ENCODE measurements at places on chromosomes 11 and 22.

DNA sequence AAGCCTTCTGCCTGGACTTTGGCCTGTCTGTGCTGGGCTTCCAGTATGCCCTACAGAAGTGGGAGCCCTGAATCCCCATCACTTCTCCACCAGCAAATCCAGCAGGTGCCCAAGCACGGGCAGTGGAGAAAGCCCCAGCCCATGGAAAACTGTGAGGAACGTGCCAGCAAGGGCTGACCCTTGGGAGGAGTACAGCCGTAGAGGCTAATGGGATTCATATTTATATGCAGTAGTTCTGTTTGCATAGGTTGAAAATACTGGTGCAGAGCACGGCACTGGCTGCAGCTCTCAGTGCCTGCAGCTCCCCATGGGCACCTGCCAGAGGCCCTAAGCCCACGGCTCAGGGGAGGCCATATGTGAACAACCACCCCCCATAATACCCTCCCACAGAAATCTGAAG, 10.1 kb downstream of the NAGA start:
- DNase-seq: no peak

GRCh38 chr11:34215806-34216453, 110.5 kb downstream of the NAT10 start:
- no peak for DNase-seq

- DNase-seq: no peak
Observed at GRCh38 chr11:118625976-118626375, 18.6 kb downstream of the PHLDB1 start.

DNA sequence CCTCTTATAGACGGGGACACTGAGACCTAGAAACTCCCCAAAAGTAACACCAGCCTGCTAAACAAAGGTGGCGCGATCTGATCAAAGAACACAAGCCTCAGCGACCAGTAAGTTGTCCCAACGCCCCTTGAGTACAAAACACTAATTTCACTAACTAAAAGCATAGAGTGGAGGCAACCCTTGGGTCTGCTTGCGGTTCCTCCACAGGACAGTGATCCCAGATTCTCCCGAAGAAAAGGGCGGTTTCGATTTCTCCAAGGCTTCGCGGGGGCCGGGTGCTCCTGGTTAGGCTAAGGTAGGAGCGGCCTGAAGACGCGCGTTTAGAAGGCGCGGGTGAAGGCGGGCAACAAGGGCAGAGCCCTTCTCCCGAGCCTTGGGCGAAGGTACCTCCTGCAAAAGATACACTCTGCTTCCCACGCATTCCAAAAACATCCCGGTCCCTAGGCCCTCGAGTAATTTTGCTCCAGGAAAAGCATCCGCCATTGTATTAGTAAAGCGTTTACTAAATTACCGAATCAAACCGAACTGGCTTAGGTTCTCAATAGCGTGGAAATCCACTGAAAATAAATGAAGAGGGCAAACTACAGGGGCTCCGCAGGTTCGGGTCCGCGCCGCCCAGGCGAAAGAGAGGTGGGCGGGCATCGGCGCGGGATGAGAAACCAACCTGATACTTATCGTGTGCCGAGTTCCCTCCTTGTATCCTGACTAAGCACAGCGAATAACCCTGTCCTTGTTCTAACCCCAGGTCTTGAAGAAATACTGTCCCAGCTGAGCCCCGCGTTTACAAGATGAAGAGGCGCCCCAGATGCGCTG, 2.0 kb downstream of the WT1 start:
- DNase-seq: no peak

GRCh38 chr22:39674536-39674935, 104.0 kb downstream of the CACNA1I start:
- no peak for DNase-seq

- DNase-seq: no peak
Observed at GRCh38 chr11:34938611-34939010, 22.2 kb downstream of the PDHX start.

GRCh38 chr22:35850831-35851230, 133.2 kb downstream of the APOL5 start:
- DNase-seq: no peak

GRCh38 chr11:132745306-132745705, 787.0 kb downstream of the OPCML start:
- no peak for DNase-seq

GRCh38 chr11:123080015-123080414, 18.1 kb upstream of the HSPA8 start:
- DNase-seq: no peak

DNA sequence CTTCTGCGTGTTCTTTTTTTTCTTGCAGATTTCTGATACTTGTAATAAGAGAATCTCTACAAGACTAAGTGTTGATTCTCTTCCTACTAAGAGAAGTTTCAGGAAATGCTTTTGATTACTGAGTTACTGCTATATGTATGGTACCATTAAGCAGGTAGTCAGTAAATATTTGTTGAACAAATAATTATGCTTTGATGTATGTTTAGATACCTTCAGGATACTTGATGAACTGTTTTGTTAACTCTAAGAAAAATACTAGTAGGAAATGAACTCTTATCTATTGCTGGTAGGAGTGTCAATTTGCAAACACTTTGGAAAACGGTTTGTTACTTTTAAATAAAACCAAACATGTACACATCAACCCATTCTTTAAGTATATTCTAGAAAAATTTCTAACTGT, 90.6 kb downstream of the TMEM135 start:
- DNase-seq: no peak

DNA sequence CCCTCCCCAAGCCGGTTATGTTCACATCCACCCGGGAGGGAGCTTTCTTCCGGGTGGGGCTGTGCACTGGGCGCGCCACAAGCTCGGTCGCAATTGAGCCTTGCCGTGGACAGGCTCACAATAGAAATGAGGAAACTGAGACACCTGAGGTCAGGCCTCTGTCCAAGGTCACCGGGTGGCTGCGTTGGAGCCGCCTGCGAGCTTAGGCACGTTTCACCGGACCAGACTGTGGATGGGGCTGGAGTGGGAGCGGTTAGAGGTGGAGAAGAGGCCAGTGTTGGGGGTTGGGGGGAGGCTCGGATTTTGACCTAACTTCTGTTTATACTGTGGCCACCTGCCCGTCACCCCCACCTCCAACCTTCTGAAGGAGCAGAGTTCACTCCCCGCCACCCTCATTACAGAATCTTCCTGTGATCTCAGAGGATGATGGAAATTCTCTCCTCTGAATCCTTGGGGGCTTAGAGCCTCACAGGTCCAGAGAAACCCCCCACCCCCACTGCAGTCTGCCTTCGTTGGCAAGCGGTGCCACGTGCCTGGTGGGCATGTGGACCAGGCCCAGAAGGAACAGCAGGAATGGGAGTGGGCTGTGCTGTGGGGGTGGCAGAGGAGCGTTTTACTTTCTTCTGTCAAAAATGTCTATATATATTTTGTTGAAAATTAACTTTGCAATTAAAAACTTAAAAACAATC, 631 bp upstream of the NPTXR start:
- no peak for DNase-seq

DNA sequence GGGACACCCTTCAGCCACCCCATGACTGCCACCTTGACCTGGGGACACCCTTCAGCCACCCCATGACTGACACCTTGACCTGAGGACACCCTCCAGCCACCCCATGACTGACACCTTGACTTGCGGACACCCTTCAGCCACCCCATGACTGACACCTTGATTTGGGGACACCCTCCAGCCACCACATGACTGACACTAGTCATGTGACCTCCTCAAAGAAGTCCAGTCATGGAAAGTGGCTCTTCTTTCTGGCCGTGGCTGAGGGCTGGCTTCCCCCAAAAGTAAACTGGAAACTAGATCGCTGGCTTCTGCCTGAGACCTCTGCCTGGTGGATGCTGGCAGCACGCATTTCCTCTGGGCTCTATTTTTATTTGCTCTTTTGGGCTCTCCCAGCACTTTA, 28.4 kb downstream of the ARFGAP2 start:
- DNase-seq: no peak

DNA sequence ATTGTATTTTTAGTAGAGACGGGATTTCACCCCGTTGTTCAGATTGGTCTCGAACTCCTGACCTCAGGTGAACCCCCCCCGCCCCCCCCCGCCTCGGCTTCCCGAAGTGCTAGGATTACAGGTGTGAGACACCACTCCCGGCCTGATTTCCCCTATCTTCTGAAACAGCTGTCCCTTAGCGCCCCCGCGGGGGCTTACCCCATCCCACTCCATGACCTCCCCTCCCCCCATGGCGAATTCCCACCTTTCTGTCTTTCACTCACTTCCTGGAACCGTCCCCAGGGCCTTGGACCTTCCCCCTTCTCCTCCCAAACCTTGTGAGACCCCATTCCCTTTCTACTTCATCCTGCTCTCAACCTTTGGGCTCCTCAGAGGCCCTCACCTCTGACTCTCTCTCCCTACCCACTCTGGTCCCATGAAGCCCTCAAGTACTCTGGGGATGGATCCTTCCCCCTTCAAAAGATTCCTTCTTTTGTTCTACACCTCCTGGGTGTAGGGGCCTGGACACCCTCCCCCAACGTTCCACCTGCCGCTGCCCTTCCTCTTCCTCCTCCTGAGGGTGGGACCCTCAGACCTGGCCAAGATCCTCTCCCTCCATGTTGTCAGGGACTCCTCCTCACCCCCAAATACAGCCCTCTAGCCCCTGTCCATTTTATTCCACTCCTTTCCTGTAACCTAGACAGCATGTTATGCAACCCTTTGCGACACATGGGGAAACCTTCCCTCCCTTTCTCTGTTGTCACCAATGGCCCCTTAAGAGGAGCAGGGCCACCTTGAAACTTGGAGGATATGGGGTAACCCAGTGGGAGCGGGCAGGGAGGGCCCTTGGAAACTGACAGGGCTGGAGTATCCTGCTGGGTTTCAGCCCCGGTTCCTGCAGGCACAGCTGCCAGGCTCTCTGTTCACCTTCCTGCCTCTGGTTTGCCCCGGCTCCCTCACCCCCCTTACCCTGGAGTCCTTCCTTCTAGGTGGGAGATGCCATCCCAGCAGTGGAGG, 1.1 kb downstream of the PRDX5 start:
- no peak for DNase-seq

GRCh38 chr11:123040111-123040432, 21.9 kb downstream of the HSPA8 start:
- DNase-seq: no peak

DNA sequence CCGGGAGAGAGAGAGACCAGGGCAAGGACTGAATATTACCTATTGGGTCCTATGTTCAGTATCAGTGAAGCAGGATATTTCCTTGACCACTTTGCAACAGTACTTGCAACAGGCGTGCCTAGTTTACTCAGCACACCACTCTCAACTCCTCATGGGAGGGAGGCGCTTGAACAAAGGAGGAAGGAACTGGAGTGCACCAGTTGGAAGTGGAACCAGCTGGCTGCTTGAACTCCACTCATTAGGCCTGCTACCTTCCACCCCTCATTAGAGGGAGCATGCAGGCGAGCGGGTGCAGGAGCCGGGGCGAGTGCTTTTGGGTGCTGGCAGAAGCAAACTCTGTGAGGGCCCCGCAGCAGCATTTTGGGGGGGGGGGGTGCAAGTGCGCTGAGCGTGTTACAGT, 1369.6 kb upstream of the RAG2 start:
- DNase-seq: no peak

- no peak for DNase-seq
Observed at GRCh38 chr22:47372596-47373385, 610.3 kb downstream of the TBC1D22A start.

GRCh38 chr11:96275801-96276594, 67.0 kb downstream of the MAML2 start:
- no peak for DNase-seq

All from CD4-positive, alpha-beta T cell treated with Interleukin-17A for 4 hours (primary cell).